ENCODE measurements at places on chromosomes 11 and 22.
A peak's percentile ranks its signal among the peaks of the same experiment; 100 is the strongest.

GRCh38 chr22:49503896-49504521 is 323.7 kb downstream of the BRD1 start:
- DNase-seq: no peak

DNA sequence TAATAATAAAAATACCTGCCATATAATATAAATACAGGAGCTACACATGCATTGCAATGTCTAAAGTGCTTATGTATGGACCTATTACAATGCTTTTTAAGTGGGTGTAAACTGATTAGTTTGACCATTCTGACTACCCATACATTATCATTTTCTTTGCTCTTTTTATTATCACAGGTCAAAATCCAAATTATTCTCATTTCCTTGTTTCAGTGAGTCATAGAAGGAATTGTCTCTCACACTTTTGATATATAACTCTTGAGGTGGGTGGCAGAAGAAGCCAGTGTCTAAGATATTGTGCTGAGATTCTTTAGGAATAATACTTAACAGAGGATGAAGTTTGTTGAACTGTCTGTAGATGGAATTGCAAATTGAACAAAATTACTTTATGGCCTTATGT is 35.6 kb downstream of the GAS2 start:
- no peak for DNase-seq

DNA sequence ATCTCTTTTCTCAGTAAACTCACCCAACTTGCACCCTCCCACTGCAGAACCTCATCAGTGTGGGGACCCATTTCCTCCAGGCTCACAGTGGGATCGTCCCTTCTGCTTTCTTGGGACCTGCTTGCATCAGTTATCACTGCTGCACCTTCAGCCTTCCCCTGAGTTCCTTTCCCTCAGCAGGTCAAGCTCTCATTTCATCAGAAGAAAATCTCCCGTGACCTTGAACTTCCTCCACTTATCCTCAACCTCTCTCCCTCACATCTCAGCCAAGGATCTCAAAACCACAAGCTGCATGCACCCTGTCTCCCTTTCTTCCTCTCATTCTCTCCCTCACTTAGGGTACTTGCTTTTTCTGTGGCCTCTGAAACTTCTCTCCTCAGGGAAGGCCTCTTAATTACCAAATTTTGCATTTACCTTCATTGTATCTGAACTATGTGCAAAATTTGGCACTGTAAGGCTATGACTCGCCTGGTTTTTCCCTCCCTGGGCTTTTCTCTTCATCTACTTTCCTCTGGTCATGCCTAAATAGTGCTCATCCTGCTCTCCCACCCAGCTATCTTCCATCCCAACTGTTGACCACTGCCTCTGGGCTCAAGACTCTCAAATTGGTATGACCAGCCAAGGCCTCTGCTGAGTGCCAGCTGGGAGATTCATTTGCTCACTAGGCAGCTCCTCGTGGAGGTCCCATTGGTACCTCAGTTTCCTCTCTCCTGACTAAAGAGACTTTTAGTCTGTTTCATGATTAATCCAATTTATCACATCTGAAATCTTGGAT is 2.7 kb upstream of the RCE1 start:
- no peak for DNase-seq

GRCh38 chr11:47394322-47395222 is 13.8 kb upstream of the SLC39A13 start:
- DNase-seq: no peak

GRCh38 chr22:19824926-19825339 is 29.7 kb downstream of the GNB1L start:
- DNase-seq: no peak

GRCh38 chr11:92931746-92932422 is 37.6 kb upstream of the MTNR1B start:
- peak; percentile 4 for DNase-seq

- DNase-seq: peak; percentile 72
These were observed 21.6 kb downstream of the PARVG start for GRCh38 chr22:44202261-44202789.

DNA sequence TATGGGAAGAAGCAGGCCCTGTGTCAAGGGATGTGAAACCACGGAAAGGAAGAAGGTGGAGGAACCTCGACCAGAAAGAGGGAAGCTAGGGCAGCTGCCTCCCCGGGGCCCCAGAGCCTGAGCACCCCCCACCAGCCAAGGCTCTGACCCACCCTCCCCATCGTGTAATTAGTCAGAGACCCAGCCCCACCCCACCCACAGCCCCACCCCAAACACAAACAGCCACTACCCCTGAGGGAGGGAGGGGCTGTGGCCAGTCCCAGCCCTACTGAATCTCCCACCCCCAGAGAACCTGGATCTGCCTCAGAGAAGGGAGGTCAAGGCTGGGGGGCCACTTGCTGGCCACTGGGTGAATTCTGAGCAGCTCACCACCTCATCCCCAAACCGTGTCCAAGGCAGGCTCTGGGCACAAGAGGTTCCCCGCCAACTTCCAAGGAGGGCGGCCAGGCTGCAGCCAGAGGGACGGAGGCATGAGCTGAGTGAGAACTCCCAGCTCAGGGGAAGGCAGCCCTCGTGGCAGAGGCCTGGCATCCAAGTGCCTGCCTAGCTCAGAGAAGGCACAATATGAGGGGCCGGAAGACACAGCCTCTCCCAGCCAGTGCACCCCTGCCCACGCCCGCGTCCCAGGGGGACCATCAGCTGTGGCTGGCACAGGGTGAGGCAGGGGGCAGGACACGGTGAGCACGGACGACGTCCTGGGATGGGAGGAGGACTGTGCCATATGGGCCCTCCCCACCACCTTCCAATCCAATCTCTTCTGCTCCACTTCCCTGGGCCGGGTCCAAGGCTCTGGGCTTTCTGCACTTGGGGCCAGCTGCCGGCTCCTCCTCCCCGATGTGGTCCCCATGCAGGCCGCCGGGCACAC is 2.7 kb downstream of the PLXNB2 start:
- DNase-seq: peak; percentile 46

GRCh38 chr22:21970037-21970799 is 12.4 kb downstream of the TOP3B start:
- DNase-seq: no peak

DNA sequence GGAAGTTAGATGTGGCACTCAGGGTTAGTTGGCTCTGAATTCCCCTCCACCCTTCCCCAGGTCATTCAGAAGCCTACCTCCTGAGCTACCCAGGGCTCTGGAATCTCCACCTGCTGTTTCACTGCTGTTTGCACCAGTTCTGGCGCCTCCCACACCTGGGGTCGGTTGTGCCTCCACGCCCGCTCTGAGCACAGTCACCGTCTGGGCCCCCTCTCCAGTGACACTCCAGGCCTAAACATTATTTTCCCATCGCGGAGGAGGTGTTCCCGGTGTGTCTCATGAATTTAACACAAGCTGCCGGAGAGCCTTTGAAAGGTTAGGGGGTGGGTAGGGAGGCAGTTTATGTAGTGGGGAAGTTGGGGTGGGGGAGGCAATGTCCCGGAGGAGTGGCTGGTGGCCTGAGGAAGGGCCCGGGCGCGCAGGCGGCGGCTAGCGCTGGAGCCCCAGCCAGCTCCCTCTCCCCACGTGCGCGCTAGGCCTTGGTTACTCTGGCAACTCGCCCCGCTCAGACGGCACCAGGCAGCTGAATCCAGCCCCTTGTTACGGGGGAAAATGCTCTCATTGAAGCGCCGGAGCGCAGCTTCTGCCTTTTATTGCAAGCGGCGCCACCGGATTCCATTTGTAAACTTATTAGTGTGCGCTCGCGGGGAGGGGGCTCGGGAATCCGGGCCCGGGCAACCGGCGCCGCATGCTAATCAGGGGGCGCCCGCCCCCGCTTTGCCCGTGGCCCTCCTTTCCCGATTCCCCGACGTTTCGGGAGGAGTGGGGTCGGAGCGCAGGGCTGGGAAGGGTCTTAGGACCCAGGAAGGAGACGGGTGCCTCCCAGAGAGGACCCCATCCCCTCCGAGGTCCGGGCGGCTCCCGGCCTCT is 52.4 kb downstream of the GRIK4 start:
- no peak for DNase-seq

DNA sequence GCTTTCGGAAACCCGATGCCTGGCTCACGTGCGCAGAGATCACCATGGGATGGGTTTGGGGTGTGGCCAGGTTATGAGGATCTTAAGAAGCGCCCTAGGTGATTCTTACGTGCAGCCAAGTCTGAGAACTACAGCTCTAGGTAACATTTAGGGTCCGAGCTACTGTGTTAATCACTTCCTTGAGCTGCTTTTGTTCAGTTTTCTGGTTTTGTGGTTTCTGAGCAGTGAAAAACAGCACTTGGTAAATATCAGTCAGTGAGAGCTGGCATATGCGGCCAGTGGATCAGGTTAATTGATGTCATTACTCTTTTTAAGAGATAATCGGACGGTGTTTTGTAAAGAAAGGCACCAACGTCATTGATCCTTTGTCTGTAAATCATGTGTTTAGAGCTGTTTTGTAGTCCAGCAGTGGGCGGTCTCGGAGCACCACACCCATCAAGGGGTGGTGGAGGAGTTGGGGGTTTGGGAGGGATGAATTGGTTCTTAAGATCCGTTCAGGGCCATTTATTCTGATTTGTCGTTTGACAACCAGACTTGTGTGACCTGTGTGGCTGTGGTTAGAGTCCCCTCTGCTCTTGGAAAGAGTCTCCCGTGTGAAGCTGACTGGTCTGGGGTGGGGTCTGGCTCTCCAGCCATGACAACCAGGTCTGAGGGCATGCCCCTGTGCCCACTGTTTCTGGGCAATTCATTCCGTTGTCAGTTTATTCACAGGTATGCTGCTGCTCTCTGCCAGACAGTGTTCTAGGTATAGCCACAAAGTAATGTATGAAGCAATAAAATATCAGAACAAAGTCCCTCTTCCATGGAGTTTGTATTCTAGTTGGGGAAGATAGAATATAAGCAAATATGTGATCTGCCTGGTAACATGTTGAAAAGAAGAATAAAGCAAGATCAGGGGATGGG is 61.9 kb upstream of the SORL1-AS1 start:
- DNase-seq: no peak

GRCh38 chr11:112477581-112478317 is 217.1 kb upstream of the PLET1 start:
- no peak for DNase-seq

DNA sequence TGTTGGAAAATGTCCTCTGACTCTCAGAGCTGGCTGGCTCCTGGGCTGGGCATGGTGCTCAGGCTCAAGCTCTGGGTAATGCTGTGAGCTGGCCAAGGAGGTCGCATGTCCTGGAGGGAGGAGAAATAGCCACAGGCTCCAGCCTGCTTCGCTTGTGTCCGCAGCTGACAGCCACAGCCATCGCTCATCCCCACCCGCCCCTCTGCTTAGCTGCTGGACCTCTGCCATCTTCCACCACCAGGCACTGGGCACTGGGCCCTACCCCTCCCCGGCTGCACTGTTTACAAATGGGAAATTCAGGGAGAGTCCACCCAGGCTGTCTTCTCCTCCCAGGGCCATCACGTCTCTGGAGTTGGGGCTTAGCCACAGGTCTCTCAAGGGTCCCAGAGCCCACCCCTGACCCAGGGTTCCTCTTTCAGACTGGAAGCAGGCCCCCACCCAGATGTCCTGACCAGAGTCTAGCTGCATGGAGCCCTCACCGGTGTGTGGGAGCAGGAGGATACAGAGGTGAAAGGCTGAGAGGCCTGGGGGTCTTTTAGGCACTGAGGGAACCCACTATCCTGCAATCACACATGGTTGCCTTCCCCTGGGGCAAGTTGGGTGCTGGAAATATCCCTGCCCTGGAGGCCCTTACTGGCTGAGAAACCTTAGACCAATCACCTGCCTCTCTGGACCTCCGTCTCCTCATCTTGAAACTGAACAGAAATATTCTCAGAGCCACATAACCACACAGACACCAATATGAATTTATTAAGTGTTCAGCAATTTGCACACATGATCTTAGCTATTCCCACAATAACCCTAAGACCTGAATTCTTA is 62.7 kb downstream of the CD82 start:
- no peak for DNase-seq

- no peak for DNase-seq
These were observed 17.3 kb upstream of the HMOX1 start for GRCh38 chr22:35363566-35364086.

DNA sequence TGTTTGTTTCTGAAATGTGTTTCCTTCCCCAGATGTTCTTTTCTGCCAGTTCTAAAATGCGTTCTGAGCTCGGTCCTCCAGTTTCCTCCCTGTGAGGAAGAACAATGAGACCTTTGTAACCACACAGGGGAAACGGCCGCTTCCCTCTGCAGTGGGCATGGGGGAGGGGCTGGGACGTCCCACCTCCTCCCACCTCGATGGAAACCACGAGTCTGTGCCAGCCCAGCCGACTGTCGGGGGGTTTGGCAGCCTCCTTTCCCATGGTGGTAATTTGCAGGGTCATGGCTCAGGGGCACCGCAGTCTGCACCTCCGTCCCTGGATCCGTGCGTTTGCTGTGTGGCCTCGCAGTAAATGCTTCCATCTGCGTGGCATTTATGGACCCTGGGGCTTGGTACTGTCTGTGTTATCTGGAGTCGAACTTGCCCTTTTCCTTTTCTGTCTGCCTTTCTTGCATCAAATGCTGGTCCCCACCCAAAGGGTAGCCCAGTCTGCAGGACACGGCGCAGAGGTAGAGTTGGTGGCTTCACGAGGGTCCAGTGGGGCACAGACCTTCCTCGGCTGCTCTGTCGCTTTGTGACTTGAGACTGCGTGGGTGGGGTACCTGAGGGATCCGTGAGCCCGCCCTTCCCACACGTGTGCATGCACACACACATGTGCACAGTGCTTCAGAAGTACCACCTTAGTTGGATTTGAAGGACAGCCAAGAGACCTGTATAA is 16.1 kb downstream of the LRP5 start:
- DNase-seq: no peak

Measured in fibroblast of mammary gland (primary cell).